ENCODE measurements at places on chromosomes 12 and 14. TPM values are rescaled to one million over a fixed set of nuclear protein-coding genes. Genes with fewer than 3 reads are reported as not detected.

Gene NID2
- total RNA-seq, result 2.6 TPM

DNA sequence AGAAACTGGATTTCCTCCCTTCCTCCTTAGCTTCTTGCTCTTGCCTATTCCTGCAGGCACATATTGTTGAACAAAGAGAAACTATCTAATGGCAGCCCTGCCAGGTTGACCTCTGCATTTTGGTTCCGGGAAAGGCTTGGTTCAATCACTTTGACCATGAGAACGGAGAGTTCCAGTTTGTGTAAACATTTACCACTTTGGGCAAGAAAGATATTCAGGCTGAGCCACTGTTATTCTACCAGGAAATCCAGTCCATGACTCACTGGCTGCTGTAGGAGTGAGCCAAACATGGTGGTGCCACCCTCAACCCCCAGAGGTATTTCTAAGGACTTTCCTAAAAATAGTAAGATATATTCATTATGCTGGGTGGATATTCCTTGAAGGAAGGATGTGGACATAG is 242.2 kb upstream of the OR4E1 start:
- DNase-seq, result no peak

DNA sequence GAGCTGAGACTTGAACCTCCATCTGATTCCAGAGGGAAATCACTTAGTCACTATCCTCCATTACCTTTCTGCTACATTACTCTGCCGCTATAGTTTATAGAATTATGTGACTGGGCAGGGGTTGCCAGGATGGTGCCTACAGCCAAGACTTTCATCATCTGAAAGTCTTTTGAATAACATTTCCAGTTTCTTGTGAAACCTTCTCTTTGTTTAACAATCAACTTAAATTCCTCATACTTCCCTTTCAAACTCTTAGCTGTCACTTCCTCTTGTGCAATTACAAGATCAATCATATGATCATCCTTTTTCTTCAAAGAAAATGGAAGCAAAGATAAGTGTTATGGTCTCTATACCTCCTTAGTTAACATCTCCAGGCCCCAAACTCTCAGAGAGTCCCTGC is 25.4 kb upstream of the PELI2 start:
- DNase-seq, result no peak

Gene LIN7A
- total RNA-seq, result 9.5 TPM

DNA sequence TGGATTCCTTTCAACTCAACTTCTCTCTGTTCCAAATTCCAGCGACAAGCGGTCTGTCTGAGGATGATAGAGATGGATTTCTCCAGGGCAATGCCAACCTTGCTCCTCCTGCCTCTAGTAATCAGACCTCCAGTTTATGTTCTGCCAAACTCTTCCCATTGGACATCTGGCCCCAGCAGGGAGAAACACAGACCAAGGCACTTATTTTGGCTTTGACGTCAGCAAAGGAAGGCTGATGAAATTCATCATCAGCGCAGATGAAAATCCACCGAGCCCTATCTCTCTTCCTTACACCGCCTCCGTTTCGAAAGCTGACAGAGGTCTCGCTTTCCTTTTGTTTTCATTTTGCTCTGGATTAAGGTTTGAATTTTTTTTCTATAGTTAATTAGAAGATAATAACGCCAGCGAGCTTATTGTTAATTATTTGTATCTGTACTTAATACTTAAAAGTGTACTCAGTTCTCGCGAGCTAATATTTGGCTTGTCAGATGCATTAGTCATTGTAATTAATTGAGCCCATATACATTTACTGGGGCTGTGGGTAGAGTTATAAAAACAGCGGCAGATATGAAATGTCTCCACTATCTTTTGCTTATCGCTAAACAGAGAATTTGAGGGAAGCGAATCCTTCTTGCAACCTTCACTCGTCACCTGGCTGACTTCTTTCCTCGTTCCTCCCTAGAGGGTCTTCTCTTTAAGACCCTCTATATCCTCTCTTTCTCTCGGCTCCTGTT is 35.9 kb upstream of the MED13L start:
- no peak for DNase-seq

Gene KRT3
- total RNA-seq, result not detected

Gene PRKD1
- 6.3 TPM for total RNA-seq

Gene NEUROD4
- not detected for total RNA-seq

Gene FSCB
- total RNA-seq, result not detected

- DNase-seq, result no peak
Measured at GRCh38 chr12:89862511-89863445, 154.1 kb upstream of the ATP2B1 start.

Gene CLEC6A
- total RNA-seq, result not detected

DNA sequence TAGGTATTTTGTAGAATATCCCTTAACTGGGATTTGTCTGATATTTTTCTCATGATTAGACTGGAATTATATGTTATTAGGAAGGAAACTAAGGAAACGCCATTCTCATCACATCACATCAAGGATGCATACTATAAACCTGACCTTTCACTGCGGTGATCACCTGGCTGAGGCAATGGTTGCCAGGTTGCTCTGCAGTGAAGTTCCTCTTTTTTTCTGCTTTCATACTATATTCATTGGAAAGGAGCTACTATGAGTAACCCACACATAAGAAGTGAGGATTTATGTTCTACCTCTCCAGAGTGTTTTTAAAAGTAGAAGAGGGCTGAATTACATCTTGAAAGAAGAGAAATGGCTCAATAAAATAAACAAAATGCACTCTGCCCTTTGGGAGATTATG is 31.0 kb upstream of the GRIP1 start:
- DNase-seq, result no peak

GRCh38 chr14:85063747-85064146 is 466.2 kb upstream of the FLRT2 start:
- no peak for DNase-seq

DNA sequence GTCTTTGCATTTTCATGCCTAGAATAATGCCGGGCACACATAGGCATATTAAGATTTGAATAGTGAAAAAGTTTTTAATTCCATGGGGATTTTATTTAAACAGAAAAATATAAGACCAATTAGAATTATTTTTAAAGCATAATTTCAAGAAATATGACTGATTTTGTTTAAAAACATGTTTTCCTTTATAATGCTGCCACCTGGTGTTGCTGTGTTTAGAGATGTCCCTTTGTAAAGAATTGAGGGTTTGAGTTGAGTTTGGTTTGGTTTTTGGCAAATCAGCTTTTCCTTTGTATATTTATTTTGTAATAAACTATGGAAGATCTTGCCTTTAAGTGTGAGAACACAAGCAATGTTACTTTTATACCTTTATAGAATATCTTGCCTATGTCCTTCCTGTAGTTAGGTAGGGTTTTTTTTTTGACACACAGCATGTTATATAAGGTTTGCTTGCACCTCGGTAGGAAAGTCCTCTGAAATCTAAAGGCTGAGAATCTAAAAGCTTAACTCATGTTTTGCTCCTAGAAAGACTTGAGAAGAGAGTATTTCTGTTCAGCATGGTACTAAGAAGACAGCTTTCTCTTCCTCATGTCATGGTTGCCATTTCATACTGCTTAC is 31.4 kb upstream of the SNAPC1 start:
- no peak for DNase-seq

GRCh38 chr12:92030618-92031017 is 115.0 kb downstream of the BTG1 start:
- no peak for DNase-seq

Gene HOXC12
- not detected for total RNA-seq

GRCh38 chr14:68558096-68558495 is 234.8 kb downstream of the ZFP36L1 start:
- peak; percentile 42 for DNase-seq

Gene TPPP2
- total RNA-seq, result 4.6 TPM

DNA sequence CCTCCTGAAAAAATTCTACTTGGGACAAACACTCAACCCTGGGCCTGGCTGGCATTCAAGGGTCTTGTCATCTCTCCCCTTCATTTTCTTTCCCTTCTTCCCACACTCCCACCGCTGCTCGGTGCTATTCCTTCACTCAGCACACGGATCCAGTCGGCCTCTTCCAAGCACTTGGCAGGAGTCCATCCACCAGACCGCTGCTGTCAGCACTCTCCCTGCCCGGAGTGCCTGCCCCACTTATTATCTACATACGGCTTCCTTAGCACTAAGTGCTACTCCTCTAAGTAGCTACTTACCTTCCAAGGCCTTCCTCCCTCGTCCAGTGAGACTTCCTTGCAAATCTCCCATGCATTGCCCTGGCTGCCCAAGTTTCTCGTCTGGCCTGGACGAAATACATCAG is 29.8 kb downstream of the CALM1 start:
- DNase-seq, result peak; percentile 60

DNA sequence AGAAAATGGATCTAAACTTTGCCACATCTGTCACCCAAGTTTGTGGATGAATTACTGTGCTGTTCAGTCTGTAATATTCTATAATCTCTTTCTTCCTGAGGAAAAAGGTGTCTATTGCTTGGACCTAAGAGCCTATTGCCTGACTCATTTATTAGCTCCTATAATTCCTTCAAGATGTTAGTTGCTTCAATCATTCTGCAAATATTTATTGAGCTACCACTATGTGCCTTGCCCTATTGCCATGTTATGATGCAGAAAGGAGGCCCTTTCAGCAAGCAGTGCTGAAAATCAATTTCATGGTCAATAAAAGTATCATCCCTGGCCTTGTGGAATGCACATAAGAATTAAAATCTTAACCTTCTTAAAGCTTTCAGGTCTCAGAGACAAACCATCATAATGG is 113.6 kb downstream of the CCER1 start:
- no peak for DNase-seq

Gene NRIP2
- total RNA-seq, result 0.15 TPM

GRCh38 chr12:79174626-79175025 is 310.1 kb downstream of the SYT1 start:
- DNase-seq, result no peak

GRCh38 chr12:60180298-60180697 is 584.5 kb downstream of the SLC16A7 start:
- no peak for DNase-seq

Gene PXN
- total RNA-seq, result 24.0 TPM

DNA sequence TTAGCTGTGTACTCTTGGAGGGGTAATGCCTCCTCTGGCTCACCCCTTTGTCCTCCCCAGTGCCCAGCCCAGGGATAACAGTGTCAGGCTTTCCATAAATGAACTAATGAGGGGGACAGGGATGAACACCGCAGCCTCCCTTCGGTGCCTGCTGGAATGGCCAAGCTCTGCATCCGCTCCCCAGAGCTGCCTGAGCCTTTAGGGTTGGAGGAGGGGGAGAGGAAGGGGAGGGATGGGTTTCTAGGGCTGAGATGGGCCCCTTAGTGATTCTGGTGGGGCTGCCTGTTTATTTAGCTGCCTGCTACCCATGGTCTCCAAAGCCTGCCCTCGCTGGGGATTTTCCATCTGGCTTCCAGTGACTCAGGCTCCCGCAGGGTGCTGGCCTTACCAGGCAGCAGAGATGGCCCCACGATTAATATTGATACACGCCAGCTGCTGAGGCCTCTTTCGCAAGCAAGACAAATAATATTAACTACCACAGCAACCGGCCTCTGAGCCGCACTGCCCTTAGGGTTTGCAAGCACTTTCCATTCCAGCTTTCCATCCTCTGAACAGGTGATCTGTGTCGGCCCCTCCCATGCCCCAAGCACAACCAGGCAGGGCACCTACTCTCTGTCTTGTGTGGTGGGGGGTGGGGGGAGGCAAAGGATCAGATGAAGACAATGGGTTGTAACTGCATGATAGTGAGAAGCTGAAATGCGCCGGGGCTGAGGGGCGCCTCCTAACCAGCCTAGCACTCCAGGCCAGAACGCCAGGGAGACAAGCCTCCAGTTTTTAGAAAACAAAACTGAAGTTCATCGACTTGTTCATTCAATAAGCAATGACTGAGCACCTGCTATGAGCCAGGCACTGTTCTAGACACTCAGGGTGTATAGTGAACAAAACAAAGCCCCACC is 56.7 kb downstream of the C14orf132 start:
- peak; percentile 89 for DNase-seq

- DNase-seq, result no peak
Measured at GRCh38 chr12:86264451-86265328, 8.5 kb upstream of the MGAT4C start.

Gene CEBPE
- not detected for total RNA-seq

Gene PAPLN
- total RNA-seq, result 1.9 TPM

DNA sequence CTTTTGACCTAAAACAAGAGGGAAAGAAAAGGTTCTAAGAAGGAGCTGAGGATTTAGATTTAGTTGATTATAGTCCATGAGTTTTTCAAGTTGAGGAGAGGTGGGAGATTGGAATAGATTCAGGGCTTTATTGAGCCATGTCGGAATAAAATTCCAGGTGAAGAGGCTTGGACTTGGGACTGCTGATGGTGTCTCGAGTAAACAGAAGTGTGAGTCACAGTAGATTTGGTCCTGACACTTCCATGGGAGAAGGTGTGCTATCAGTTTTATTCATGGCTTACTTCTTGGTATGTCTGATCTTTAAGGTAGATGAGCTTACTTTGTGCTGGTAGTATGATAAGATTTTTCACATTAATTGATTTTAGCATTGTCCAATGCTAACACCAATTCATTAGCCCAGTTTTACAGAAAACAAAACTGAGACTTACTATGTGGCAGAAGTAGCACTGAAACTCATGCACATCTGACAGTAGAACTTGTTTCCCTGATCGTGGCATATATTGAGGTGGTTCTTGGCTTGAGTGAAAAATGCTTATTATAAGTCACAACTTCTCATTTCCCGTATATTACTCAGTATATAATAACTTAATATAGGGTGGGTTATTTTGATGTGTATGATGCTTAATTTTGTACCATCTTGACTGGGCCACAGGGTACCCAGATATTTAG is 172.4 kb upstream of the IGF1 start:
- no peak for DNase-seq

Gene AMDHD1
- total RNA-seq, result 81.5 TPM

DNA sequence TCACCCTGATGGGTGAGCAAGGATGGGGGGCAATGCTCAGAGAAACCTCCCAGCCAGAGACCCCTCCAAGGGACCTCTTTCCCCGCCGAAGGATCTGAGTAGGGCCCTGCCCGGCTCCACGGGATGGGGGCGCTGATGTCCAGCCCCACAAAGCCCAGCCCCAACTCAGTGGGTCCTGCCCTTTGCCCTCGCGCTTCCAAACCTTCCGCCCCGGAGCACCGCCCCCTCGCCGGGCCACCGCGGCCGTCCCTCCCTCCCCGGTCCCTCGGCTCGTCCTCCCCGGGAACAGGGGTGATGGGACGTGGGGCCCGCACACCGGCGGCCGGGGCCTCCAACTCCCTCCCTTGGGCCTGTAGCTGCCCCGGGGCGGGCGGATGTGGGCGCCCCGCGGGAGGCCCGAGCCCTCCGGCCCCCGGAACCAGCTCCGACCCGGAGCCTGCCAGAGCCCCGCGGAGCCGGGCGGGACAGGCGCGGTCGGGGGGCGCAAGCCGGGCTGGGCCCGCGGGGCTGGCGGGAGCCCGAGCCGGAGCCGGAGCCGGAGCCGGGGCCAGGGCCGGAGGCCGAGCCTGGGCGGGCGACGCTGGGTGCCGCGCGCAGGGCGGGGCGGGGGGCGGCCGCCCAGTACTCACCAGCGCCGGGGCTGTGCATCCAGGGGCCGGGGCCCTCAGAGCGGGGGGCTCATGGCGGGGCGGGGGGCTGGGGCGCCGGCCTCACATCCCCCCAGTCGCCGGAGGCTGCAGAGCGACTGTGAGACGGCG is 386 bp downstream of the HDAC7 start:
- peak; percentile 66 for DNase-seq

Gene TAS2R9
- not detected for total RNA-seq

DNA sequence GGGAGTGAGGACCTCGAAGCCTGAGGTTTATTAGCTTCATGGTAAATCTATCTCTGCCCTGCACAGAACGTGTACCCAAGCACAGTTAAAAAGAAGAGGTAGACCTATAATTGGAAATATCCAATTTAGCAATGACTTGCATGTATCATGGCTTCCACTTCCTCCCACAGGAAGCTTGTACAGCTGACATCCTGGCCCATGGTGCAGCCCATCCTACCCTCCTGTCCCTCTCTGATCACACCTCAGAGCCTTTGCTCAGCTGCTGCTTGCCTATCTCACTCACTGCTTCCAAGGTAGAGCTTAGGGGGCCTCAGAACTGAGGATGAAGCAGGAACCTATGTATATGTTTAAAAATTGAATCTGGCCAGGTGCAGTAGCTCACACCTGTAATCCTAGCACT is 4.3 kb upstream of the BCDIN3D start:
- no peak for DNase-seq
